Right renal cortex interstitium (tissue), 3 donors: ENCODE measurements at places on chromosomes 12 and 14. TPM values are rescaled to one million over a fixed set of nuclear protein-coding genes. Genes with fewer than 3 reads are reported as not detected.

FAM181A gene
- polyA plus RNA-seq, result not detected

KRT3 gene
- not detected for polyA plus RNA-seq

PRKAB1 gene
- 68.6 TPM for polyA plus RNA-seq

GALNT9 gene
- polyA plus RNA-seq, result 7.1 TPM

DLK1 gene
- 4.4 TPM for polyA plus RNA-seq

ASB2 gene
- polyA plus RNA-seq, result 0.42 TPM

KCNJ8 gene
- 22.2 TPM for polyA plus RNA-seq

JPH4 gene
- polyA plus RNA-seq, result 8.5 TPM

OAS3 gene
- 10.0 TPM for polyA plus RNA-seq

C12orf56 gene
- 1.00 TPM for polyA plus RNA-seq

TRHDE gene
- polyA plus RNA-seq, result 26.0 TPM

CMTM5 gene
- 3.9 TPM for polyA plus RNA-seq

TSPAN9 gene
- 102 TPM for polyA plus RNA-seq

PYGL gene
- 19.8 TPM for polyA plus RNA-seq

TULP3 gene
- polyA plus RNA-seq, result 32.9 TPM

IL31 gene
- not detected for polyA plus RNA-seq

PTMS gene
- polyA plus RNA-seq, result 564 TPM

STXBP6 gene
- 9.4 TPM for polyA plus RNA-seq

SYNJ2BP gene
- polyA plus RNA-seq, result 43.4 TPM

NFE2 gene
- polyA plus RNA-seq, result 2.1 TPM

MANSC4 gene
- polyA plus RNA-seq, result 0.24 TPM

CAPZA3 gene
- polyA plus RNA-seq, result 0.20 TPM

SMCO2 gene
- polyA plus RNA-seq, result 0.37 TPM

KRT8 gene
- 309 TPM for polyA plus RNA-seq
